ENCODE measurements at places on chromosomes 13 and 19. TPM values are rescaled to one million over a fixed set of nuclear protein-coding genes. Genes with fewer than 3 reads are reported as not detected.

The U2AF2 gene
- total RNA-seq, result 82.5 TPM

The FOXO1 gene
- total RNA-seq, result 163 TPM

The MRI1 gene
- total RNA-seq, result 45.9 TPM

The IZUMO1 gene
- total RNA-seq, result not detected

The ZC3H4 gene
- 17.7 TPM for total RNA-seq

The MBD3L3 gene
- total RNA-seq, result not detected

GRCh38 chr19:2798158-2798685 is 12.9 kb downstream of the THOP1 start:
- DNase-seq, result no peak
- H3K27ac ChIP-seq, result no peak overlapping the region
- H3K36me3 ChIP-seq, result no peaks in the 10 kb centered on the region
- H3K4me3 ChIP-seq, result no peak overlapping the region
- no peaks in the 10 kb centered on the region for H3K4me1 ChIP-seq
- no peaks in the 10 kb centered on the region for H3K27me3 ChIP-seq

GRCh38 chr13:33185853-33186252 is 99.7 kb downstream of the STARD13 start:
- peak overlapping the region; percentile 61 for H3K27ac ChIP-seq
- no peak overlapping the region for H3K4me3 ChIP-seq
- H3K36me3 ChIP-seq, result no peaks in the 10 kb centered on the region
- H3K27me3 ChIP-seq, result no peaks in the 10 kb centered on the region
- H3K4me1 ChIP-seq, result no peaks in the 10 kb centered on the region
- DNase-seq, result no peak

DNA sequence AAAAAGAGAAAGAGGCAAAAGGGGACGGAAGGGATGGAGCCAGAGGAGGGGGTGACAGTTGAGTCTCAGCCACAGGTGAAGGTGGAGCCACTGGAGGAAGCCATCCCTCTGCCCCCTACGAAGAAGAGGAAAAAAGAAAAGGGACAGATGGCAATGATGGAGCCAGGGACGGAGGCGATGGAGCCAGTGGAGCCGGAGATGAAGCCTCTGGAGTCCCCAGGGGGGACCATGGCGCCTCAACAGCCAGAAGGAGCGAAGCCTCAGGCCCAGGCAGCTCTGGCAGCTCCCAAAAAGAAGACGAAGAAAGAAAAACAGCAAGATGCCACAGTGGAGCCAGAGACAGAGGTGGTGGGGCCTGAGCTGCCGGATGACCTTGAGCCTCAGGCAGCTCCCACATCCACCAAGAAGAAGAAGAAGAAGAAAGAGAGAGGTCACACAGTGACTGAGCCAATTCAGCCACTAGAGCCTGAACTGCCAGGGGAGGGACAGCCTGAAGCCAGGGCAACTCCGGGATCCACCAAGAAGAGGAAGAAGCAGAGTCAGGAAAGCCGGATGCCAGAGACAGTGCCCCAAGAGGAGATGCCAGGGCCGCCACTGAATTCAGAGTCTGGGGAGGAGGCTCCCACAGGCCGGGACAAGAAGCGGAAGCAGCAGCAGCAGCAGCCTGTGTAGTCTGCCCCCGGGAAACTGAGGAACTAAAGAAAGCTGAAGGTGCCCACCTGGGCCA is 2.5 kb downstream of the POLR1G start:
- no peaks in the 10 kb centered on the region for H3K36me3 ChIP-seq
- no peaks in the 10 kb centered on the region for H3K4me1 ChIP-seq
- H3K4me3 ChIP-seq, result no peak overlapping the region

- H3K27ac ChIP-seq, result no peak overlapping the region
- H3K36me3 ChIP-seq, result peaks cover 18% of the 10 kb centered on the region
- no peak for DNase-seq
- no peaks in the 10 kb centered on the region for H3K27me3 ChIP-seq
- H3K4me1 ChIP-seq, result peaks cover 11% of the 10 kb centered on the region
Measured at GRCh38 chr19:19657397-19657783, 6.1 kb downstream of the ATP13A1 start.

DNA sequence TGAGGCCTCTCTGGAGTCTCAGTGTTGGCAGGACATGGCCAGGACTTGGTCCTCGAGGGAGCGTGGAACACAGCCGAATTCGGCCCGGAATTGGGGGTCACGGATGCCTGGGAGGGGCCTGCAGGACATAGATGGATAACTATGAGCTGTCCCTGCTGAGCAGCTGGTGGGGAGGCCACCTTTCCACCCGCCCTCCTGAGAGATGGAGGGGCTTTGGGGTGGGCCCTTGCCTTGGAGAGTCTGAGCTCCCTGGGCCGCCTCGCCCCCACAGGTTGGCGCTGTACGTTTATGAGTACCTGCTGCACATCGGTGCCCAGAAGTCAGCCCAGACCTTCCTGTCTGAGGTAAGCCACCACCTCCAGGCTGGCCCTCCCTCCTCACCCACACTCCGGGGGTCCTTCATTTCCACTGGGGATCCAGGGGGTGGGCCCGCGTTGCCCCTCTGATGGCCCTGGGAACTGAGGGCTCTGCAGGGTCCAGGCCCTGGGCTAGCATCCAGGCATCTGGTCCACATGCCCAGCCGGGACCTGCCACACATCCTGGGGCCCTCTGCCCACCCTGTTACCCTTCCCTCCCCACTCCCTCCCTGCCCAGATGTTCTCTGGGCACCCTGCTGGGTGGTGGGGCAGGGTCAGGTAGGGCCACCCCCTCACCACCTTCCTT is 8.0 kb downstream of the SSBP4 start:
- H3K27ac ChIP-seq, result peak overlapping the region; percentile 82
- no peaks in the 10 kb centered on the region for H3K27me3 ChIP-seq
- no peak overlapping the region for H3K4me3 ChIP-seq
- H3K4me1 ChIP-seq, result no peaks in the 10 kb centered on the region

GRCh38 chr13:30932481-30933353 is at the start of gene TEX26:
TSS of gene TEX26 (plus strand) at chr13:30932656. CDS start at chr13:30932716, 60 bp downstream.
- no peak within 1 kb of the TSS for H3K27ac ChIP-seq
- no peak for DNase-seq

GRCh38 chr13:39144941-39145533 is 106.8 kb downstream of the NHLRC3 start:
- H3K27me3 ChIP-seq, result no peaks in the 10 kb centered on the region
- no peaks in the 10 kb centered on the region for H3K36me3 ChIP-seq
- H3K27ac ChIP-seq, result no peak overlapping the region
- peak overlapping the region; percentile 37 for H3K4me3 ChIP-seq
- no peaks in the 10 kb centered on the region for H3K4me1 ChIP-seq

- no peaks in the 10 kb centered on the region for H3K27me3 ChIP-seq
- H3K36me3 ChIP-seq, result no peaks in the 10 kb centered on the region
- no peaks in the 10 kb centered on the region for H3K4me1 ChIP-seq
- no peak overlapping the region for H3K27ac ChIP-seq
- DNase-seq, result no peak
- no peak overlapping the region for H3K4me3 ChIP-seq
Measured at GRCh38 chr19:47363758-47364531, 14.8 kb downstream of the DHX34 start.

GRCh38 chr13:34901572-34901971 is 40.5 kb upstream of the NBEA start:
- H3K27ac ChIP-seq, result no peak overlapping the region
- no peak overlapping the region for H3K4me3 ChIP-seq
- no peaks in the 10 kb centered on the region for H3K36me3 ChIP-seq
- DNase-seq, result no peak
- no peaks in the 10 kb centered on the region for H3K4me1 ChIP-seq
- no peaks in the 10 kb centered on the region for H3K27me3 ChIP-seq

DNA sequence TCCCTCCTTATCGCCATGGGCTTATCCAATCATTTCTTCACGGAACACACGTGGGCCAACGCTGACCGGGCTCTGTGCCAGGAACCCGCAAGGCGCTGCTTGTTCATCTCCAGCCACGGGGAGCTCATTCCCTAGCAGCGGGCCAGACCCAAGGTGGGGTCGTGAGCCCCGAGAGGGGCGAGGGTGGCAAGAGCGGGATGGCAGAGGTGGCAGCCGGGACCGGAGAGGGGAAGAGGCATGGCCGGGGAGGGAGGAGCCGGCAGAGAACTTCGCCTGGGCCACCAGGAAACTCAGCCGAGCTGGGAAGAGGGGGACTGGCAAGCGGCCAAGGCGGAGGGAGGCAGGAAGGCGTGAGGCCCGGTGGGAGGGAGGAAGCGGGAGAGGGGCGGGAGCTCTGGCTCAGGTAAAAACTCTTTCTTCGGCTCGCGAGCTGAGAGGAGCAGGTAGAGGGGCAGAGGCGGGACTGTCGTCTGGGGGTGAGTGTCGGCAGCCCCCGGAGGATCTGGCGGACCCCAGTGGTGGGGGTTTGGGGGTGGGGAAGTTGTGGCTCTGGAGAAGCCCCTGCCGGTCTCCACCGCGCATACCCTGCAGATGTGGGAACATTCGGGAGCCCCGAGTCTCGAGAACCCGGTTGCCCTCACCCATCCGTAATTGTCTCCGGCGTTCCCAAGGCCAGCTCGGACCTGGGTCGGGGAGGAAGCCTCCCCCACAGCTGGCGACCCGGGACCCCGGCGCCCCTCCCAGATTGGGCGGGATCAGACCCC is at the start of gene B3GNT3:
B3GNT3 (plus strand) TSS at position 408 of the 764 bp plus-strand sequence. CDS start 12,670 bp downstream, outside the sequence.
- peaks cover 20% of the 10 kb centered on the region for H3K27me3 ChIP-seq
- H3K4me3 ChIP-seq, result peak within 1 kb of the TSS; percentile 59
- H3K36me3 ChIP-seq, result no peaks in the 10 kb centered on the region
- peak within 1 kb of the TSS; percentile 59 for H3K27ac ChIP-seq

GRCh38 chr13:27960362-27961226 is 8.5 kb downstream of the CDX2 start:
- peak; percentile 35 for DNase-seq
- H3K4me1 ChIP-seq, result peaks cover 8% of the 10 kb centered on the region
- no peaks in the 10 kb centered on the region for H3K36me3 ChIP-seq
- H3K27ac ChIP-seq, result no peak overlapping the region
- H3K27me3 ChIP-seq, result peaks cover 95% of the 10 kb centered on the region

- H3K36me3 ChIP-seq, result no peaks in the 10 kb centered on the region
- no peak overlapping the region for H3K27ac ChIP-seq
- H3K4me1 ChIP-seq, result no peaks in the 10 kb centered on the region
- no peak for DNase-seq
Measured at GRCh38 chr19:42092350-42092749, 16.4 kb downstream of the ZNF574 start.

DNA sequence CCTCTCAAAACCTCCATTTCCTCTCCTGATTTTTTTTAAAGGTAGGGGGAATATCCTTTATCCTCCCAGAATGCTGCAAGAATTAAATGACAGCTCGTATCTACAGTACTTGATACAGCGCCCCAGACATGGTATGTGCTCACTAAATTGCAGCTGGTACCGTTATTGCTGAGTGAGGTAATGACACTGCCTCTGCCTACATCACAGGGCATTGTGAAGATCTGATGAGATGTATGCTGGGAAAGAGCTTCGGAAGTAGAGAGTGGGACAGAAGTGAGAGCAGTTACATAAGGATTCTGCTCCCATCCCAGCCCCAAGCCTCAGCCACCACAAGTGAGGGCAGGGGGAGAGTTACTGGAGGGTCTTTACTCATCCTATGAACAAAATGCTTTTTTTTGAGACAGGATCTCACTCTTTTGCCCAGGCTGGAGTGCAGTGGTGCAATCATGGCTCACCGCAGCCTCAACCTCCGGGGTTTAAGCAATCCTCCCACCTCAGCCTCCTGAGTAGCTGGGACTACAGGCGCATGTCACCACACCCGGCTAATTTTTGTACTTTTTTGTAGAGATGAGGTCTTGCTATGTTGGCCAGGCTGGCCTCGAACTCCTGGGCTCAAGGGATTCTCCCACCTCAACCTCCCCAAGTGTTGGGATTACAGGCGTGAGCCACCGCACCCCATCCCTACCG is 1.7 kb upstream of the FKRP start:
- no peak for DNase-seq
- no peak overlapping the region for H3K27ac ChIP-seq
- H3K36me3 ChIP-seq, result no peaks in the 10 kb centered on the region
- peaks cover 4% of the 10 kb centered on the region for H3K4me1 ChIP-seq
- H3K4me3 ChIP-seq, result no peak overlapping the region

GRCh38 chr19:18074192-18074591 is 12.5 kb downstream of the IL12RB1 start:
- no peak overlapping the region for H3K4me3 ChIP-seq
- no peak overlapping the region for H3K27ac ChIP-seq
- H3K27me3 ChIP-seq, result no peaks in the 10 kb centered on the region

Measured in breast epithelium (tissue), 4 donors.